ENCODE measurements at places on chromosomes 12 and 14. TPM values are rescaled to one million over a fixed set of nuclear protein-coding genes. Genes with fewer than 3 reads are reported as not detected.

DNA sequence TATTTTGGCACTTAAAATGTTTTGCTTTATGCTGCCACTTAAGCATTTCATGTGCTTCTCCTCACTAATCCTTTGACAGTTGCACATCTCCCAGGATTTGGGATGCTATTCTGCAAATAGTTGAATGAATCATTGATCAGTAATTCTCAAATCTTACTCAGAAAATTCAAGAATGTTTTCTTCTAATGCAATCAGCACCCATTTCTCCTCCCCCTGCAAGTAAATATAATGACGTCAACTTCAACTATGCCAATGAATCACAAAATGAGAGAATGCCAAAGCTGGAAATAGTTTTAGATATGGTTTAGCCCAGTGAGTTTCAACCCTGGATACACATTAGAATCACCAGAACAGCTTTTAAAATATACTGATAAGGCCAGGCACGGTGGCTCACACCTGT is 2.1 kb upstream of the BLOC1S1 start:
- no peak overlapping the region for H3K4me3 ChIP-seq
- H3K27me3 ChIP-seq: peaks cover 7% of the 10 kb centered on the region
- peak overlapping the region; percentile 57 for H3K27ac ChIP-seq
- no peaks in the 10 kb centered on the region for H3K36me3 ChIP-seq

- DNase-seq: no peak
- H3K27me3 ChIP-seq: no peaks in the 10 kb centered on the region
- H3K27ac ChIP-seq: no peak overlapping the region
- H3K4me1 ChIP-seq: no peaks in the 10 kb centered on the region
- no peaks in the 10 kb centered on the region for H3K36me3 ChIP-seq
These were observed 183.6 kb upstream of the G2E3 start for GRCh38 chr14:30375296-30375892.

- H3K36me3 ChIP-seq: no peaks in the 10 kb centered on the region
- no peaks in the 10 kb centered on the region for H3K27me3 ChIP-seq
- H3K27ac ChIP-seq: no peak overlapping the region
- no peak for DNase-seq
These were observed 120.2 kb upstream of the RFLNA start for GRCh38 chr12:124174451-124175348.

DNA sequence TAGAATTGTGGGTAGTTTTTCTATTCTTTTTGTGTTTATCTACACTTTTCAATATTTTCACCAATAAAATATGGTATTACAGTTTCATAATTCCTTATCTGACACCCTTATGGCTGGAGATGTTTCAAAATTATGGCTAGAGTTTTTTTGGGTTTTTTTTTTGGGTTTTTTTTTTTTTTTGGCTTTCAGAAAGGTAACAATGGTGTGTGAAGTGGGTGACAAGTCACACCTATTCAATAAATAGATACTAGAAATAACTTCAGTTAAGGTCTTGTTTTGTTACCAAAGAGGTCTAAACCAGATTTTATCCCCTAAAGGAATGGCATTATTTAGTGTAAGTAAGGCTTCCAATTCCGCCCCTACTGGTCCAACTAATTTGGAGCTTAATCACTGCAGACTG is 19.5 kb downstream of the SPPL3 start:
- H3K4me1 ChIP-seq: peaks cover 56% of the 10 kb centered on the region
- no peak overlapping the region for H3K27ac ChIP-seq
- H3K36me3 ChIP-seq: no peaks in the 10 kb centered on the region
- no peaks in the 10 kb centered on the region for H3K27me3 ChIP-seq

Gene PAX9
- total RNA-seq: 91.9 TPM

Gene SPX
- total RNA-seq: not detected
